Muscle of leg (tissue), 16 donors: ENCODE measurements at places on chromosomes 2 and 18. TPM values are rescaled to one million over a fixed set of nuclear protein-coding genes. Genes with fewer than 3 reads are reported as not detected.
A peak's percentile ranks its signal among the peaks of the same experiment; 100 is the strongest.

Gene EFR3B
- 3.2 TPM for total RNA-seq

- DNase-seq: no peak
Measured at GRCh38 chr2:130288467-130289403, 54.0 kb upstream of the IMP4 start.

Gene MAP4K3
- 43.2 TPM for total RNA-seq

Gene GKN1
- total RNA-seq: 0.09 TPM

Gene UGT1A8
- total RNA-seq: not detected

DNA sequence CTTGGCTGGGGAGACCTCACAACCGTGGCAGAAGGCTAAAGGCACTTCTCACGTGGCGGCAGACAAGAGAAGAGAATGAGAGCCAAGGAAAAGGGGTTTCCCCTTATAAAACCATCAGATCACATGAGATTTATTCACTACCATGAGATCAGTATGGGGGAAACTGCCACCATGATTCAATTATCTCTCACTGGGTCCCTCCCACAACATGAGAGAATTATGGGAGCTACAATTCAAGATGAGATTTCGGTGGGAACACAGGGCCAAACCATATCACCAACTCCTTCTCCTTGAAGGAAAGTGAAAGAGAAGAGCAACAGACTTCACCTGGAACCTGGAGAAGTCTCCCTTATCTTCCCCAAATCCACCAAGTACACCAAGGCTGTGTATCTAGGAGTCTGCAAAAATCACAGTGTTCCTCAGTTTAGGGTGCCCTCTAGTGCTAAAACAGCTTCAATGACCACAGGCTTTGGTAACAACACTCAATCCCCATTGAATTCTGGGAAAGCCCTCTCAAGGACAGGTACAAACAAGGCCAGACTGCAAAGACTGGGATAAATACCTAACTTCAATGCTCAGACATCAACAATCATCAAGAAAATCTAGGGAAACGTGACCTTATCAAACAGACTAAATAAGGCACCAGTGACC, 148.8 kb upstream of the SRD5A2 start:
- no peak for DNase-seq

DNA sequence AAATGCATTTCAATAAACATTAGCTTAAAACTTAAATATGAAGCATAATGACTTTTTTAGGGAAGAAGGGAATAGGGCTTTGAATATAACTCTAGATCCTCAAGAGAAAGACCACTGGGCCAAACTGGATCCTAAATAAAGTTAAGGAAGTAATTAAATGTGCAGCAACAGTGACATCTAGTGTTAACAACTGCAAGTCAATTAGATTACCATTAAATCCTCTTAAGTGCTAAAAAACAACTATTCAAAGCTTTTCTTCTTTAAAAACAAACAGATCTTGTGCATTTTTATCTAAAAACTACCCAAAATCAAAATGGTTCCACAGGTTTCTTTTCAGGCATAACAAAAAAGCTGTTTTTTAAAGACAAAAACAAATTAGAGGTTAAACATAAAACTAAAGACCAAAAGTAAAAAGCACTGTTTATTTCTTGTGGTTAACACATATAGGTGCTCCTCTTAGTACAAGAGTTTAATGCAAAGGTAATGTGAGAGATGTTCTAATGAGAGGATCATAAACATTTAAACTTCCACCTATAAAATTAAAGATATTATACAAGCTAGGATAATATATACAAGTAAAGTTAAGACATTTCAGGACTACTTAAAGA, 111.4 kb downstream of the THADA start:
- DNase-seq: peak; percentile 94

DNA sequence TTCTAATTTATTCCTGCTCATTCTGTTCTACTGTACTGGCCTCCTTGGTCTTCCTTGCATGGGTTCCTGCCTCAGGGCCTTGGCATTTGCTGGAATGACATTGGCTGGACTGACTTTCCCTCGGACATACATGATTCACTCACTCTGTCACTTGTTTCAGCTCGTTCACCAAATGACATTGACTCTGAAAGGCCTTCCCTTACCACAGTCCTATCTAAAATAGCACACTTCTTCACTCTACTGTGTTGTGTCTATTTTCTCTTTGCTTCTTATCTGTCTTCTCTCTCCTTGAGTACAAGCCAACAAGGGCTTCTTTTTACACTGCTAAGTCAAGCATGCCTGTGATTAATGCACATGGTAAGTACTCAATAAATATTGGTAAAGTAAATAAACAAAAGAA, 65.6 kb downstream of the SCG2 start:
- DNase-seq: no peak

Gene ZBTB7C
- 3.2 TPM for total RNA-seq

Gene TMEM198
- total RNA-seq: 1.2 TPM

- peak; percentile 57 for DNase-seq
Measured at GRCh38 chr2:226658555-226658954, 141.1 kb downstream of the IRS1 start.

- DNase-seq: peak; percentile 49
Measured at GRCh38 chr2:118223992-118224894, 136.0 kb downstream of the INSIG2 start.

DNA sequence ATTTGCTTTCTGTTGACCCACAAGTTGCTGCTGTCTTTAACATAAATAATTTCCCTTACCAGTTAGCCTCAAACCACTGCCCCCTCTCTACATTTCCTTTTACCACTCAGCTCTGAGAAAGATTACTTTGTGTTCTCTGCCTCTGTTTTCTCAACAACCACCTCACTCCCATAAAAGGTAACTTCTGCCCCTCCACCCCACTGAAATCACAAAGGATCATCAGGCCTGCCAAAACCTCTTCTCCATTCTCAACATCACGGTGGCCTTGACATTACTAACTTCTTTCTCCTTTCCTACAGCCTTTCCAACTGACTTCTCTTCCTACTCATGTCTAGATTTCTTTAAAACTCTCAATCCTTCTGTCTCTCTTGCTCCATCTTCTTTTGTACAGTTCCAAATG, 10.1 kb downstream of the ACADL start:
- no peak for DNase-seq

- no peak for DNase-seq
Measured at GRCh38 chr18:49837889-49838288, 24.6 kb upstream of the ACAA2 start.

Gene NOSTRIN
- 9.2 TPM for total RNA-seq

Gene CRACDL
- total RNA-seq: 1.6 TPM

Gene KIF5C
- total RNA-seq: 0.66 TPM

Gene OTOS
- not detected for total RNA-seq

DNA sequence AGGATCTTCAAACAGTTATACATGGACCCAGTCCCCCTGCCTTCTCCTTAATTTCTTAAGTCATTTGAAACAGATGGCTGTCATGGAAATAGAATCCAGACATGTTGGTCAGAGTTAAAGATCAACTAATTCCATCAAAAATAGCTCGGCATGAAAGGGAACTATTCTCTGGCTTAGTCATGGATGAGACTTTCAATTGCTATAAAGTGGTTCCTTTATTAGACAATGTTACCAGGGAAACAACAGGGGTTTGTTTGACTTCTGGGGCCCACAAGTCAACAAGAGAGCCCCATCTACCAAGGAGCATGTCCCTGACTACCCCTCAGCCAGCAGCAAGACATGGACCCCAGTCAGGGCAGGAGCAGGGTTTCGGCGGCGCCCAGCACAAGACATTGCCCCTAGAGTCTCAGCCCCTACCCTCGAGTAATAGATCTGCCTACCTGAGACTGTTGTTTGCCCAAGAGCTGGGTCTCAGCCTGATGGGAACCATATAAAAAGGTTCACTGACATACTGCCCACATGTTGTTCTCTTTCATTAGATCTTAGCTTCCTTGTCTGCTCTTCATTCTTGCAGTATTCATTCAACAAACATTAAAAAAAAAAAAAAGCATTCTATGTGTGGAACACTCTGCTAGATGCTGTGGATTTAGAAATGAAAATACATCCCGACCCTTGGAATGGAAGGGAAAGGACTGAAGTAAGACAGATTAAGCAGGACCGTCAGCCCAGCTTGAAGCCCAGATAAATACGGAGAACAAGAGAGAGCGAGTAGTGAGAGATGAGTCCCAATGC, 4.6 kb downstream of the TTR start:
- DNase-seq: no peak

GRCh38 chr2:209671020-209671680, 100.5 kb upstream of the UNC80 start:
- peak; percentile 2 for DNase-seq

- DNase-seq: no peak
Measured at GRCh38 chr2:153388246-153388645, 90.3 kb downstream of the RPRM start.

Gene ANKRD36C
- total RNA-seq: 92.9 TPM
